ENCODE measurements at places on chromosomes 16 and 17. TPM values are rescaled to one million over a fixed set of nuclear protein-coding genes. Genes with fewer than 3 reads are reported as not detected.

Gene KRT12
- not detected for total RNA-seq

Gene CBX4
- 9.4 TPM for total RNA-seq

Gene SOX8
- 0.72 TPM for total RNA-seq

Gene NOG
- 2.0 TPM for total RNA-seq

All from smooth muscle cell of the pulmonary artery (primary cell).